Uterine smooth muscle cell (primary cell): ENCODE measurements at places on chromosomes 5 and 9. TPM values are rescaled to one million over a fixed set of nuclear protein-coding genes. Genes with fewer than 3 reads are reported as not detected.

The PKD2L2 gene
- under 0.01 TPM in 1 of 2 replicates, not detected in the other for total RNA-seq

The LRRC19 gene
- not detected in 2 replicates for total RNA-seq

The C9orf153 gene
- 0.25 TPM in 1 of 2 replicates, not detected in the other for total RNA-seq

The CDH9 gene
- total RNA-seq, result not detected in 2 replicates

The NR4A3 gene
- total RNA-seq, result under 0.01 and 0.25 TPM in 2 replicates

The MYORG gene
- 0.66 and 1.2 TPM in 2 replicates for total RNA-seq

The LCN10 gene
- total RNA-seq, result not detected in 2 replicates

The NEK6 gene
- 35.6 and 42.1 TPM in 2 replicates for total RNA-seq

The FAXDC2 gene
- 3.3 and 4.5 TPM in 2 replicates for total RNA-seq

The CCL28 gene
- 1.5 and 3.9 TPM in 2 replicates for total RNA-seq

The SOX30 gene
- 0.12 TPM in 1 of 2 replicates, not detected in the other for total RNA-seq

The PTPRD gene
- total RNA-seq, result 8.9 and 13.2 TPM in 2 replicates

The RNF180 gene
- total RNA-seq, result 3.4 and 5.7 TPM in 2 replicates

The AHRR gene
- total RNA-seq, result 26.7 and 28.0 TPM in 2 replicates

The FBXO10 gene
- total RNA-seq, result 15.5 and 29.4 TPM in 2 replicates

The CHSY3 gene
- 3.8 and 5.5 TPM in 2 replicates for total RNA-seq

The SLC34A1 gene
- not detected in 2 replicates for total RNA-seq

The RNF20 gene
- total RNA-seq, result 36.4 and 45.4 TPM in 2 replicates

The ENG gene
- 5.8 and 7.1 TPM in 2 replicates for total RNA-seq

The MARVELD2 gene
- total RNA-seq, result 0.44 and 0.75 TPM in 2 replicates

The MLANA gene
- total RNA-seq, result not detected in 2 replicates
